ENCODE measurements at places on chromosomes 5 and 9.

- peak overlapping the region; percentile 57 for H3K27ac ChIP-seq
- DNase-seq = peak; percentile 39
- H3K27me3 ChIP-seq = no peaks in the 10 kb centered on the region
- peaks cover 29% of the 10 kb centered on the region for H3K36me3 ChIP-seq
Observed at GRCh38 chr9:35748242-35748857, 678 bp downstream of the GBA2 start.

DNA sequence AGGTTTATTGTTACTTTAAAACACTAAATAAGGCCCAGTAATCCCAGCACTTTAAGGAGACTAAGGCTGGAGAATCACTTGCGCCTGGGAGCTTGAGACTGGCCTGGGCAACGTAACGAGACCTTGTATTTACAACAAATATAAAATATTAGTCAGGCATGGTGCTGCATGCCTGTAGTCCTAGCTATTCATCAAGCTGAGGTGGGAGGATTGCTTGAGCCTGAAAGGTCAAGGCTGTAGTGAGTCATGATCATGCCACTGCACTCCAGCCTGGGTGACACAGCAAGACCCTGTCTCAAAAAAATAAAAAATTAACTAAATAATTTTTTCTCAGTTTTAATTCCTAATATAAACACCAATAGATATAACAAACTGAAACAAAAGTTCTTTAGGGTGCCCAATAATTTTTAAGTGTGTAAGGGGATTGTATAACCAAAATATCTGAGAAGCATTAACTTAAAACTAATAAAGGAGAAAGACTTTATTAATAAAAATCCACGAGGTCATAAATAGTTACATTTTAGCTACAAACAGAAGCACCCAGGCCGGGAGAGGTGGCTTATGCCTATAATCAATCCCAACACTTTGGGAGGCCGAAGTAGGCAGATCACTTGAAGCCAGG, 32.7 kb downstream of the FAM13B start:
- no peaks in the 10 kb centered on the region for H3K27me3 ChIP-seq
- peaks cover 64% of the 10 kb centered on the region for H3K36me3 ChIP-seq
- no peak overlapping the region for H3K27ac ChIP-seq
- no peaks in the 10 kb centered on the region for H3K4me1 ChIP-seq

DNA sequence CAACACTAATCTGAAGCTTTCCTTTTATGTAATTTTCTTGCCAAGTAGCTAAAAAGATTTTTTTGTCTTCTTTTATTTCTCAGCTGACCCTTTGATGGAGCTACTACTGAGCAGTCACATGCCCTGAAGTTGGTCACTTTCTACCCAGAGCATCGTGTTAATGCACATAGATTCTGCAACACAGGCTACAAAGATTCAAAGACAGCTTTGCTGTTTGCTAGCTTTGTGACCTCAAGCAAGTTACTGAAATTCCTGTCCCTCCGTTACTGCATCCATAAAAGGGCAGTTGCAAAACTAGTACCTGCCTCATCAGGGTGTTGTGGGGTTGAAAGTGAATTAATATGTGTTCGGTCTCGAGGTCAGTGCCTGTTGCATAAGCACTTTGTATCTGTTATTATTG, 179.9 kb downstream of the GAS1 start:
- no peak for DNase-seq
- no peaks in the 10 kb centered on the region for H3K4me1 ChIP-seq
- no peak overlapping the region for H3K4me3 ChIP-seq
- H3K36me3 ChIP-seq = no peaks in the 10 kb centered on the region

- no peak overlapping the region for H3K4me3 ChIP-seq
- H3K4me1 ChIP-seq = no peaks in the 10 kb centered on the region
Observed at GRCh38 chr5:178110-178509, 13.2 kb upstream of the LRRC14B start.

- no peaks in the 10 kb centered on the region for H3K36me3 ChIP-seq
- DNase-seq = no peak
- no peaks in the 10 kb centered on the region for H3K4me1 ChIP-seq
- no peak overlapping the region for H3K27ac ChIP-seq
- H3K27me3 ChIP-seq = no peaks in the 10 kb centered on the region
Observed at GRCh38 chr9:134591082-134591571, 50.5 kb upstream of the COL5A1 start.

- H3K27ac ChIP-seq = no peak overlapping the region
- H3K4me3 ChIP-seq = no peak overlapping the region
- H3K27me3 ChIP-seq = no peaks in the 10 kb centered on the region
- H3K4me1 ChIP-seq = peaks cover 9% of the 10 kb centered on the region
- DNase-seq = no peak
Observed at GRCh38 chr9:132663851-132664250, 5.9 kb downstream of the DDX31 start.

DNA sequence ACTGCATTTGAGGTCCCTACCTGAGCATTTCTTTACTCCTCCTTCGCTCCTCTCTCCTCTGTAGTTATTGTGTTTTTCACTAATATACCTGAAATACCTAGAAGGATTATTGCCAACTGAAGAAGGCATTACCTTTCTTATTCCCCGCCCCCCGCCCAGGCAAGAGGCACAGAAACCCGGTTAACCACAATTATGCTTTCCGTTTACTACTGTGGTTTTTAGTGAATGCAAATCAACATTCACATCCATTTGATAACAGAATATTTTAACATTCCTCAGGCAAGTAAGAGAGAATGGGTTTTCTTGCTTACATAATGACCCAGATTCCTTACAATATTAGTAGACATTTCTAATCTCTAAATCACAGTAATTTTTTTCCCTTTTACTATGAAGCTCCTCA, 136.9 kb downstream of the PCSK5 start:
- H3K36me3 ChIP-seq = peaks cover 12% of the 10 kb centered on the region
- peak; percentile 43 for DNase-seq
- H3K4me3 ChIP-seq = no peak overlapping the region
- peaks cover 67% of the 10 kb centered on the region for H3K4me1 ChIP-seq
- H3K27ac ChIP-seq = peak overlapping the region; percentile 94

DNA sequence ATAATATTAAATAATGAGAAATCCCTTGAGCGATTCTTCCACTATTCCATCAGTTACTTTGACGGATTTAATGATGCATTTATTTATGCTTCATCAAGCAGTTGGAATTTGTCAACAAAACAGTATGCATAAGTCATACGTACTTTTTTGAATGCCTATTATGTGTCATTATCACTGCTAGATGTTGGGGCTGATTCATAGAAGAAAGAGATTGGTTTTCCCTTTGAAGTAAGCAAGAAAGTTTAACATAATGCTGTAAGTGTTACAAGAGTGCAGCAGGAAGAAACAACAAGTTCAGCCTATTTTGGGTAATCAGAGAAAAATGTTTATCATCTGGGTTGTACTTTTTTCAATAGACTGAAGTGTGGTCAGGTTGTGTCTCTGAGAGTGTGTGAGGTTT, 121.2 kb upstream of the RANBP3L start:
- H3K4me1 ChIP-seq = no peaks in the 10 kb centered on the region
- H3K27ac ChIP-seq = no peak overlapping the region
- H3K36me3 ChIP-seq = no peaks in the 10 kb centered on the region
- H3K27me3 ChIP-seq = peaks cover 14% of the 10 kb centered on the region
- no peak overlapping the region for H3K4me3 ChIP-seq

GRCh38 chr5:84623019-84623418, 238.3 kb upstream of the EDIL3 start:
- H3K4me3 ChIP-seq = no peak overlapping the region
- H3K36me3 ChIP-seq = no peaks in the 10 kb centered on the region
- DNase-seq = peak; percentile 38
- no peak overlapping the region for H3K27ac ChIP-seq

- peaks cover 15% of the 10 kb centered on the region for H3K27me3 ChIP-seq
- no peak for DNase-seq
- no peak overlapping the region for H3K27ac ChIP-seq
- H3K4me1 ChIP-seq = peaks cover 8% of the 10 kb centered on the region
- H3K4me3 ChIP-seq = no peak overlapping the region
Observed at GRCh38 chr5:173882632-173883031, 5.5 kb upstream of the CPEB4 start.

DNA sequence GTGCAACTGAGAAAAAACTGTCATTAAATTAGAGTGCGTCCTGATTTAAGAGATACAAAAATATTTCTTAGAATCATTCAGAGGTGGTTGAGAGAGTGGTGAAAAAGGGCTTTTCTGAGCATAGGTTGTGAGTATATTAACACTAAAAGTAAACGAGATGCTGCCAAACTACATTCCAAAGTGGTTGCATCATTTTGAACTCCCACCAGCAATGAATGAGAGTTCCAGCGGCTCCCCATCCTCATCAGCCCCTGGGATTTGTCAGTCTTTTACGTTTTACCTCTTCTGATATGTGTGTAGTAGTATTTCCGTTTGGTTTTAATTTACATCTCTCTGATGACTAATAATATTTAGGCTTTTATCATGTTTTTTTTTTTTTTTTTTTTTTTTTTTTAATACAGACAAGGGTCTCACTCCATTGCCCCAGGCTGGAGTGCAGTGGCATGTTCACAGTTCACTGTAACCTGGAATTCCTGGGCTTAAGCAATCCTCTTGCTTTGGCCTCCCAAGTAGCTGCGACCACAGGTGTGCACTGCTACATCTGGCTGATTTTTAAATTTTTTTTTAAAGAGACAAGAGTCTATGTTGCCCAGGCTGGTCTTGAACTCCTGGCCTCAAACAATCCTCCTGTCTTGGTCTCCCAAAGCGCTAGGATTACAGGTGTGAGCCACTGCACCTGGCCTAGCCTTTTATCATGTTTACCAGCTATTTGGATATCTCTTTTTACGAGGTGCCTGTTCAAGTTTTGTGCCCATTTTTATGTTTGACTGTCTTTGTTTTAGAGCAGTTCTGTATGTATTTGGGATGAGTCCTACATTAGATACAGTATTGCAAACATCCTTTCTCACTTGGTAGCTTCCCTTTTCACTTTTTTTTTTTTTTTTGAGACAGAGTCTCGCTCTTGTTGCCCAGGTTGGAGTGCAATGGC, 17.0 kb downstream of the PRRT1B start:
- H3K27me3 ChIP-seq = no peaks in the 10 kb centered on the region
- no peak for DNase-seq
- H3K4me1 ChIP-seq = no peaks in the 10 kb centered on the region
- H3K27ac ChIP-seq = no peak overlapping the region
- no peak overlapping the region for H3K4me3 ChIP-seq
